ENCODE measurements at places on chromosomes 3 and 15.

DNA sequence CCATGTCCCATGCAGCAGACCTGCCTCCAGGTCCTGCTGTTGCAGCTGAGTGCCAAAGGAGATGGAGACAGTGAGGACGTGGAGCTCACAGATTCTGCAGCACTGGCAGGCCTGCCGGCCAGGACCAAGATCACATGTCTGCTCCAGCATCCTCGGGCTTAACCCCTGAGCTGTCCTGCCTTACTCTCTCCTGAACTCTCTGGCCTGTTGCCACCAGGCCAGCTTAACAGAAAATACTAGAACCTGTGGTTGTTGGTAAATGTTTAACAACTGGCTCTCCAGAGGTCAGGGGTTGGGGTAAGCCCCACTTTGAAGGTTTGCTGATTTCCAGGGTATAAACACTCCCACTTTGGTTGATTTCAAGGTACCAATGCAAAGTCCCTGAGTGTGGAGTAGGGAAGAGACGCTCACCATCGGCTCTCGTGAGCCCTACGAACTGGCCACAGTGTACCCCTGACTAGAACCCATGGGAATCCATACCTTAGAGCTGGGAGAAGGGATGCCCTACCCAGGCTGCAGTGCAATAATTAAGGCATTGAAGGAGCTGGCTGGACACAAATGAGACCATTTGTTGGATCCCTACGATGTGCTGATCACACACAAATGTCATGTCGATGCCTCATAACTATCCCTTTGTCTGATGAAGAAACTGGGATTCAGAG lies 147.9 kb downstream of the OR4M2 start:
- no peak for DNase-seq

GRCh38 chr3:118540826-118541225 lies 493.8 kb downstream of the IGSF11 start:
- no peak for DNase-seq

GRCh38 chr3:99683876-99684275 lies 45.5 kb downstream of the COL8A1 start:
- DNase-seq, result no peak

- DNase-seq, result no peak
Measured at GRCh38 chr15:64100958-64101357, 5.2 kb downstream of the SNX1 start.

GRCh38 chr3:171954690-171955383 lies 84.5 kb upstream of the FNDC3B start:
- no peak for DNase-seq

- DNase-seq, result no peak
Measured at GRCh38 chr3:124256599-124256998, 264.7 kb upstream of the ROPN1 start.

DNA sequence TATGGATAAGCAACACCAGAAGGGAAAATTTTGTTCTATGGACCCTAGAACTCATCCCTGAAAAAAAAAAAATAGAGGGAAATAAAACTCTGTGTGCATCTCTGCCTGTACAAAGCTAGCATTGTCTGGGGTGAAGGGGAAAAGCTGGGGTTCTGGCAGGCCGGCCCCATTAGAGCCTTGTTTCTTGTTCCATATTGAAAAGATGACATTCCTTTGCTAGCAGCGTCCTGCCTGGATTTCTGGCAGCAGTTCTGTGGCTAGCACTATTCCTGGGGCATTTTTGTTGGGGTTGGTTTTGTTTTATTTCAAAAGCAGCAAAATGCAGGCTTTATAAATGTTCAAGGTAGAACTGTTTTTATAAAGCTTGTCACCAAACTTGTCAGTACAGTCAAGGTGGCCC lies 45.2 kb downstream of the RARB start:
- peak; percentile 57 for DNase-seq

- no peak for DNase-seq
Measured at GRCh38 chr3:190318666-190319065, 3.6 kb downstream of the CLDN1 start.

- DNase-seq, result no peak
Measured at GRCh38 chr3:184636741-184637316, 75.0 kb downstream of the MAGEF1 start.

DNA sequence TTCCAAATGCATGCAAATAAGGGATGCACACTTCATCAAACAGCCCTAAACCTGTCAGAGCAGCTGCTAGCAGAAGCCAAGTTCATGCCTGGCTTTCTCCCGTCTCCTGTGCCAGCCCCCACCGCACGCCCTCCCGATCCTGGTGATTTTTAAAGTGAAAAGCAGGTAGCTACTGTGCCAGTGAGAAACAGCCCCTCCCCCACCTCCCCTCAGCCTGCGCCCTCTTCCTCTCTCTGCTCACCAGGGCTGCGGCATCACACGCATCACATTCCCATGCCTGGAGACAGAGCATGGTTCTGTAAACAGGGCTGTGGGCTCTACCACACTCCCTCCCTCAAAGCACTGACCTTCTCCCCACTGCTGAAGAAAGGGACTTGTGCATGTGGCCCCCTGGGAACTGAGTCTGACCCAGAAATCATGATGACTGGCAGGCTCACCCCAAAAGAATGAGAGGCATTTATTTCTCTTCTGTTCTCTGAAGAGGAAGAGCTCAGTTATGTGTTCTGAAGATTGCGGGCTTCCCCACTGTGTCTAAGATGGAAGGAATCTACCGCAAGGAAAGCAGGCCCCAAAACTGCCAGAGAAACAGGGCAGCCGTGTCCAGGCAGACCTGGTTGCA lies 14.5 kb upstream of the SLC6A1 start:
- DNase-seq, result no peak

- DNase-seq, result no peak
Measured at GRCh38 chr15:44414001-44414400, 13.4 kb upstream of the CTDSPL2 start.

DNA sequence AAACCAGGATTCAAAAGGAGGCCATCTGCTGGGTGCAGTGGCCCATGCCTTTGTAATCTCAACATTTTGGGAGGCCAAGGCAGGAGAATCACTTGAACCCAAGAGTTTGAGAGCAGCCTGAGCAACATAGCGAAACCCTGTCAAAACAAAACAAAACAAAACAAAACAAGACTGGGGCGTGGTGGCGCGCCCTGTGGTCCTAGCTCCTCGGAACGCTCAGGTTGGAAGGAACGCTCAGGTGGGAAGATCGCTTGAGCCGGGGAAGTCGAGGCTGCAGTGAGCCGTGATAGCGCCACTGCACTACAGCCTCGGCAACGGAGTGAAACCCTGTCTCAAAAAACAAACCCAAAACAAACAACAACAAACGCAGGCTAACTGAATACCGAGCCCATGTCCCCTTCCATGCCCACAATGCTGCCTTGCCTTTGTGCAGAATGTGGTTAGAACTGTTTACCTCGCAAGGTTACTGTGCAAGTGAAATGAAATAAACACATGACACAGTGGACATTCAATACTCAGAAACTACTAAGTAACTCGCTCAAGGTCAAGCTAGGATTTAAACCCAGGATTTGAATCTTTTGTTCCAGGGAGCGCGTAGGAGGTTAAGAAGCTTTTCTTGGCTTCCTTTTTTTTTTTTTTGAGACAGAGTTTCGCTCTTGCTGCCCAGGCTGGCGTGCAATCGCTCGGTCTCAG lies 766 bp upstream of the EMC4 start:
- DNase-seq, result no peak

DNA sequence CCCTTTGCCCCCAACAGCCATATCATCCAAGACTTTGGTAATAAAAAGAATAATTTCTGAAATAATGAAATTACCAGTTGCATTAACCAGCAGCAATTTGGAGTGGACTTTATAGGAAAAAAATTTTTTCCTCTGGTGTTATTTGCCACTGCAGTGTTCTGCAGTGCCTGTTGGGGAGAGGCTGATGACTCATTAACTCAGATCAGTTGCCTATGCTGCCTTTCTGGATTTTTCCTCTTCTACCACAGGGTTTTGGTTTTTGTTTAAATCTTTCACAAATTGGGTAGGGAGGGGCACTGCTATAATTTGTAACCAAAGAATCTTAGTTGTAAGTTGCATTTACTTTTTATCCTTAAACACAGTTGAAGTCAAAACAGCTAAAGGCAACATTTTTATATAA lies 22.7 kb downstream of the ATP6V1A start:
- DNase-seq, result no peak

GRCh38 chr3:118487734-118488133 lies 546.9 kb downstream of the IGSF11 start:
- no peak for DNase-seq

DNA sequence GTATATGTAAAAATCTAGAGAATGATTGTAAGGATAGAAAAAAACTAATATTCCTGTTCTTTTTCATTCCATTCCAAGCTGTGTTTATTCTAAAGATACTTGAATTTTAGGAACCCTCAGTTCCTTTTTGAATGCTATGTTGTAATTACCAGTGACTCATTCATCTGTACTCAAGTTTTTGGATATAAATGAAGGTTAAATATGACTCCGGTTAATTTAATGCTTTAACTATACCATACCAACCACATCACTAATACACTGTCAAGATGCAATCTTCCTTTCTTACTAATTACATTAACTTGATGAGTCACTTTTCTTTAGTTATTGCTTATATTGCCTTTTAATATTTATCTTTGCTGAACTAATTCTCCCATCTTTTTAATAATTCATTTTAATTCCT lies 68.8 kb upstream of the ZNF148 start:
- no peak for DNase-seq

- DNase-seq, result no peak
Measured at GRCh38 chr15:32943711-32944110, 225.9 kb downstream of the GREM1 start.

GRCh38 chr3:183317271-183317670 lies 64.2 kb downstream of the B3GNT5 start:
- DNase-seq, result no peak

GRCh38 chr15:99130765-99131440 lies 26.0 kb downstream of the SYNM start:
- DNase-seq, result no peak

GRCh38 chr3:100697172-100697571 lies 12.1 kb upstream of the TFG start:
- DNase-seq, result no peak

DNA sequence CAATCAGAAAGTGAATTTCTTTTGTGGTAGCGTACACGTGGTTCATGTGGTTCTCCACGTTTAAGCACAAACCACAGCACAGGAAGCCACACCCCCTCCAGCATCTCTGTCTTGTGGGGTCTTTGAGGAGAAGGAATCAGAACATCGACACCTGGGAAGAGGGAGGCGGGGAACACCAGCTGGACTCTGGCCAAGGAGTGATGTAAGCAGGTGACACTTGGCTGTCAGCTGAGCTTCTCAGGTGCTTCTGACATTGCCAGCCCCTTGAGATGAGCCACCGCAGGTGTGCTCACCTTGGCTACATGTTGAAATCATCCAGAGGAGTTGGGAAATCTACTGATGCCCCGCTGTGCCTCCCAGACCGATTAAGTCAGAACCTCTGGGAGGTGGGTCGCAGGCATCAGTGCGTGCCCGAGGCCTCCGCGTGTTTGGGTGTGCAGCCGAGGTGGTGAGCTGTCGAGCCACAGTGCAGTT lies 85.0 kb downstream of the FAM81A start:
- no peak for DNase-seq

GRCh38 chr15:78052001-78052401 lies 25.5 kb downstream of the TBC1D2B start:
- DNase-seq, result no peak

DNA sequence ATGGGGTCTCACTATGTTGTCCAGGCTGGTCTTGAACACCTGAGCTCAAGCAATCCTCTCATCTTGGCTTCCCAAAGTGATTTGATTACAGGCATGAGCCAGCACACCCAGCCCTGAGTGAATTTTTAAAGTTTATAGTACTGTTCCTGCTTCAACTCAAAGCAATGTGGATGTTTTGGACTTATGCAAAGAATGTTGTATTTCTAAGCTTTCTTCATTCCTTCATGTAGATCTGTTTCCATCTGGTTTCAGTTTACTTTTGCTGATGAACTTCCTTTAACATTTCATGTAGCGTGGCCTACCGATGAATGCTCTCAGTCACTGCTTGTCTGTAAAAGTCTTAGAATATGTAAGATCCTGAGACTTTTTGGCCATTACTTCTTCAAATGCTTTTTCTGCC lies 23.2 kb downstream of the NRG4 start:
- DNase-seq, result no peak

DNA sequence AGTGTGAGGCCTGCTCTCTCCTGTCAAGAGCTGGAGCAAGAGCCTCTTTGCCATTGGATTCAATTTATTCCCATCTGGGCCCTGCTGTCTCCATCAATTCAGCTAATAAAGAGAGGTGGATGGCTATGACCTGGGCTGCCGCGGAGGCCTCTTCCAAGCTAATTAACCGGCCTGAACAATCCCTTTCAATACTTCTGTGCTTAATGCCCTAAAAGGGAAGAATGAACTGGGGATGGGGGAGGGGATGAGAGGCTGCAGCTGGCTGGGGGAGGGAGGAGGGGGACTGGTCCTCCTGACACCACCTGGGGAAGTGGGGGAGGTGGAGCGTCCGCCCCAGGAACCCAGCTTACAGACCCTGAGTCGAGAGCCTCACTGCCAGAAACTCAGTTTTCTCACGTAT lies 33.4 kb upstream of the PRR23E start:
- DNase-seq, result no peak

- no peak for DNase-seq
Measured at GRCh38 chr3:4571690-4572334, 78.7 kb downstream of the ITPR1 start.

- no peak for DNase-seq
Measured at GRCh38 chr3:30098653-30099455, 507.5 kb upstream of the TGFBR2 start.

GRCh38 chr3:40608091-40608490 lies 83.3 kb downstream of the ZNF621 start:
- no peak for DNase-seq

DNA sequence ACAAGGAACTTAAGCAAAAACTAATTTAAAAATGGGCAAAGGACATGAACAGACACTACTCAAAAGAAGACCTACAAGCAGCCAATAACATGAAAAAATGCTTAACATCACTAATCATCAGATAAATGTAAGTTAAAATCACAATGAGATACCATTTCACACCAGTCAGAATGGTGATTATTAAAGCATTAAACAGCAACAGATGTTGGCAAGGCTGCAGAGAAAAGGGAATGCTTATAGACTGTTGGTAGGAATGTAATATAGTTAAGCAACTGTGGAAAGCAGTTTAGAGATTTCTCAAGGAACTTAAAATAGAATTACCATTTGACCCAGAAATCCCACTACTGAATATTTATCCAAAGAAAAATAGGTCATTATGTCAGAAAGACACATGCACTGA lies 482.2 kb downstream of the SQOR start:
- no peak for DNase-seq

DNA sequence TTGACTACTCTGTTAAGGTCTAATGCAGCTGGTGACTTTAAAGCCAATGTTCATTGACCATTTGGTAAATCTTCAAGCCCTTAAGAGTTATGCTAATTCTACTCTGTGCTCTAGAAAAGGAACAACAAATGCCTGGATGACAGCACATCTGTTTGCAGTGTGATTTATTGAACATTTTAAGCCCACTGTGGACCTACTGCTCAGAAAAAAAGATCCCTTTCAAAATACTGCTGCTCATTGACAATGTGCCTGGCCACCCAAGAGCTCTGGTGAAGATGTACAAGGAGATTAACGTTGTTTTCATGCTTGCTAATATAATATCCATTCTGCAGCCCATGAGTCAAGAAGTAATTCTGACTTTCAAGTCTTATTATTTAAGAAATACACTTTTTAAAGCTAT lies 110.8 kb downstream of the TBC1D5 start:
- no peak for DNase-seq

Measured in globus pallidus (tissue), 1 donor.